ENCODE measurements at places on chromosomes 7 and 10. TPM values are rescaled to one million over a fixed set of nuclear protein-coding genes. Genes with fewer than 3 reads are reported as not detected.

- no peaks in the 10 kb centered on the region for H3K36me3 ChIP-seq
- no peaks in the 10 kb centered on the region for H3K27me3 ChIP-seq
- no peak for DNase-seq
- H3K4me3 ChIP-seq, result no peak overlapping the region
Observed at GRCh38 chr7:117828825-117829224, 44.4 kb downstream of the CTTNBP2 start.

The CADPS2 gene
- total RNA-seq, result 3.6 TPM

- peak overlapping the region; percentile 100 for H3K27ac ChIP-seq
- no peaks in the 10 kb centered on the region for H3K27me3 ChIP-seq
- peak overlapping the region; percentile 72 for H3K4me3 ChIP-seq
- DNase-seq, result no peak
- no peaks in the 10 kb centered on the region for H3K36me3 ChIP-seq
- H3K4me1 ChIP-seq, result peaks cover 18% of the 10 kb centered on the region
Observed at GRCh38 chr7:156640949-156641485, 443 bp downstream of the RNF32 start.

The HTRA1 gene
- 0.70 TPM for total RNA-seq

DNA sequence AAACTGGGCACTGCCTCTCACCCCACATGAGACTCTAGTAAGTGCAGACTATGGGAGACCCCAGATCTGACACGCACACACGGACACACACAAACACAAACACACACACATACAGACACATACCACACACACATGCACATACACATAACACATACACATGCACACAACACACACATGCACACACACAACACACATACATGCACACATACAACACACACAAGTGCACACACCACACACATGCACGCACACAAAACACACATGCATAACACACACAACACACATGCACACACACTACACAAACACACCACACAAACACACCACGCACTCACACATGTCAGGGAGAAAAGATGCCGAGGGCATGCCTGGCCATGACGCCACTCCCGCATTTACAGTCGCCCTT, 205.5 kb downstream of the TYW1B start:
- no peaks in the 10 kb centered on the region for H3K4me1 ChIP-seq
- H3K36me3 ChIP-seq, result no peaks in the 10 kb centered on the region
- H3K27me3 ChIP-seq, result no peaks in the 10 kb centered on the region
- no peak overlapping the region for H3K27ac ChIP-seq
- no peak for DNase-seq

The LRRN3 gene
- 0.68 TPM for total RNA-seq

DNA sequence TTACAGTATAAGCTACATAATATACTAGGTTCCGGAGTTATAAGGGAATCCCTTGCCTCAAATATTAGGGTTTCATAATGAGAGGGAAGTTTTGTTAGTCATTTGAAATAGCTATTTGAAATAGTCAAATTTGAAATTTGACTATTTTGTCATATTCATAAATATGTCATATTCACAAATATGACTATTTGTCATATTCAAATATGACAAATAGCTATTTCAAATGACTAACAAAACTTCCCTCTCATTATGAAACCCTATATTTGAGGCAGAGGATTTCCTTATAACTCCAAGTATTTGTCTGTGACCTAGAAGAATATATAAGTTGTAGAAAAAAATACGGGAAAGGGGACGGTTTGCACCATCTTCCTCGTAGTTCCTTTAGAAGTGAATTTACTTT, 76.6 kb downstream of the HDAC9 start:
- no peak overlapping the region for H3K4me3 ChIP-seq
- no peaks in the 10 kb centered on the region for H3K36me3 ChIP-seq
- no peak overlapping the region for H3K27ac ChIP-seq
- H3K27me3 ChIP-seq, result no peaks in the 10 kb centered on the region
- no peak for DNase-seq
- H3K4me1 ChIP-seq, result no peaks in the 10 kb centered on the region

DNA sequence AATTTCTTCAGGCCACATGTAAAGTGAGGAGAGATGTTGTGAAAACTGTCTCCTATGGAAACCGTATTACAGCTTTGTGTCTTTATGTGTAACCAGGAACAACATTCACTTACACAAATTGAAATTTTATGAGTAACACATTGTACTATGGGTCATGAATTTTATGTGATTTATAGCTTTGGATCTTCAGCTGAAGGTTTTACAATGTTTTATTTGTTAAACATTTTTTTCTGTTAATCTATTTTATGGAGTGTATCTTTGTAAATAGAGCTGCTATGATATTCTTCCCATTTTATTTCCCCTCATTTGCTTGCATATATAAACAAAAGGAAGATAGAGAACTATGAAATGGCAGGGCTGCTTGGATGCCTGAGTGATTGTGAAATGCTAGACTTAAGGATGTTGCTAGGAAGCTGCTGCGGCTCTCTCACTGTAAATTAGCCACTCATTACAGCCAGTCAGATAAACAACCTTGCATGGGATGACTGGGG, 104.5 kb upstream of the PCLO start:
- no peaks in the 10 kb centered on the region for H3K4me1 ChIP-seq
- H3K27ac ChIP-seq, result no peak overlapping the region
- no peaks in the 10 kb centered on the region for H3K36me3 ChIP-seq

DNA sequence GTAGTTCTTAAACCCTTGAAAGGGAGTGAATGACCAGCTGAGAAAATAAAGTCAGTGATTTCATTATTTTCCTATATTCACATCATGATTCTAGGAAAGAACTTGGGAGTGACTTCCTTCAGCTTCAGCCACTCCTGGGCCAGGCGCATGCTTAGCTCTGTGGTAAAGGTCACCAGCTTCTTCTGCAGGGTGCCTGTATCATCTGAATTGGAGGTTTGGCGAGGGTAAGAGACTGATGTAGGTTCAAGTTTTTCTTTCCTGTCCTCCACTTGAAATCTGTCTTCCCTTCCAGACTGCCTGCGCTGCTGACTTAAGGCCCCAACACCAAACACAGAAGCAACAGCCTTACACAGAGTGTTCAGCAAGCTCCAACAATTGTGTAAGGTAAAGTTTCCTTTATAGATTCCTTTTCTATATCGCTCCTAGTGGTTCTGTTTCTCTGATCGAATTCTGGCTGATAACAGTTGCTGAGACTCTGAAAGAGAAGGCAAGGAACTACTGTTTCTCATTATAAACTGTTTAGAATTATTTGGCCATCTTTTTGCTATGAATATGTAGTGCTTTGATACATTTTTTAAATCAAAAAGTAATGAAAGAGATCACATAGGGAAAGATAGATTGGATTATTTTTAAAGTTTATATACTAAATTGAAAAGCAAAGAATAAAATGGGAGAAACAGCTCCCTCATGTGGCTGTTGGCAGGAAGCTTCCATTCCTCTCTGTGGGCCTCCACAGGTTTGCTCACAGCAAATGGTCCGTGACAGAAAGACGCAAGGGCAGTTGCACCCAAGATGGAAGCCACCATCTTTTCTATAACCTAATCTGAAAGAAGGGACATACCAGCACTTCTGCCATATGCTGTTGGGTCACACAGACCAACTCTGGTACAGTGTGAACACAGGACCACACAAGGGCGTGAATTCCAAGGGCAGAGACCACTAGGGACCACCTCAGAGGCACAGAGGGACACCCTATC, 14.0 kb downstream of the GATAD1 start:
- H3K4me1 ChIP-seq, result peaks cover 14% of the 10 kb centered on the region
- H3K27ac ChIP-seq, result no peak overlapping the region
- DNase-seq, result peak; percentile 45
- no peak overlapping the region for H3K4me3 ChIP-seq
- no peaks in the 10 kb centered on the region for H3K27me3 ChIP-seq
- H3K36me3 ChIP-seq, result no peaks in the 10 kb centered on the region

The CPVL gene
- 109 TPM for total RNA-seq

GRCh38 chr7:46179061-46179610, 258.1 kb upstream of the IGFBP3 start:
- no peaks in the 10 kb centered on the region for H3K4me1 ChIP-seq
- H3K27ac ChIP-seq, result no peak overlapping the region
- H3K36me3 ChIP-seq, result no peaks in the 10 kb centered on the region

The SFRP5 gene
- 1.1 TPM for total RNA-seq

- H3K4me3 ChIP-seq, result no peak overlapping the region
- DNase-seq, result no peak
- no peaks in the 10 kb centered on the region for H3K36me3 ChIP-seq
- H3K27me3 ChIP-seq, result no peaks in the 10 kb centered on the region
- H3K27ac ChIP-seq, result no peak overlapping the region
- H3K4me1 ChIP-seq, result no peaks in the 10 kb centered on the region
Observed at GRCh38 chr10:74799721-74800221, 26.6 kb upstream of the KAT6B start.

Data from Caco-2 (cell line).